Stimulated activated CD8-positive, alpha-beta memory T cell treated with anti-CD3 and anti-CD28 coated beads, Interleukin-2, amount 100 ng/mL, for 1 hour (primary cell): ENCODE measurements at places on chromosomes 3 and 15.

GRCh38 chr15:25891081-25891480 is 28.0 kb upstream of the ATP10A start:
- DNase-seq = no peak

DNA sequence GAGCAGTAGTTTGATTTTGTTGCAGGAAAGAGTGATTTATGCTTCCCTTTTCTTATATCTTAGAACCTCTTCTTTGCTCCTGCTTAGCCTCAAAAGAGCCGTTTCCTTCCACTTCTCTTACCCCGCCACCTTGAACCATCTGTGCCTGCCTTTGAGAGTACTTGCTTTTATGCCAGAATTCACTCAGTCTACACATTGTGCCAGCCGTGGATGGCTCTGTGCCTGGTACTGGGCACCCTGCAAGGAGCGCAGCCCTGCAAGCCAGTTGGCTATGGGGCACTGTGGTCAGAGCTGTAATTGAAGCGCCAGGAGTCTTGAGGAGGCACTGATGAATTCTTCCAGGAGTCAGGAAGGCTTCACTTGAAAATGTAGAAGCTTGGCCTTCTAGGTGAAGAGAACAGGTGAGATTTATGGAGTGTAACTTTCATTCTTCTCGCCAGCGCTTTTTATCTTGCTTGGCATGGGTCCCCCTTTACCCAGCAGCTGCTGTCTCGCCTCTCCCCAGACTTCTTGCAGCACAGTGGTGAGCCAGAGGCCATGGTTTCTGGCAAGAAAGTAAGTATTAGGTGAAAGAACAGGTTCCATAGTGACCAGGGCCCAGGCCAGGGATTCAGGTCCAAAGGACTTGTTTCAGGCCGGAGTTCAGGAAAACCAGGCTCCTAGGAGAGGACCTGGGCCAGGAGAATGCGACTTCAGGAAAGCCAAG is 4.9 kb downstream of the TMED3 start:
- no peak for DNase-seq

DNA sequence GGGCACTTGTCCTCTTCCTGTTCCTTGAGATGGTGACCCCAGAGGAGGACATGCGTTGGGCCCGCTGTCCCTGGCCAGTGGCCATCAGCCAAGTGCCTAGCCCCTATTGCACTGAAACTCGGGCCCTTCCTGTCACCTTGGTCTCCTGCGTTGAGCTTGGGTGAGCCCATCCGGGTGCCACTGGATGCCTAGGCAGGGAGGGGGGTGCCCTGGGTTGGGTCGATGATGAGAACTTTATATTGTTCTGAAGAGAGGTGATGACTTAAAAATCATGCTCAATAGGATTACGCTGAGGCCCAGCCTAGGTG is 221.8 kb downstream of the SNRPN start:
- DNase-seq = no peak

DNA sequence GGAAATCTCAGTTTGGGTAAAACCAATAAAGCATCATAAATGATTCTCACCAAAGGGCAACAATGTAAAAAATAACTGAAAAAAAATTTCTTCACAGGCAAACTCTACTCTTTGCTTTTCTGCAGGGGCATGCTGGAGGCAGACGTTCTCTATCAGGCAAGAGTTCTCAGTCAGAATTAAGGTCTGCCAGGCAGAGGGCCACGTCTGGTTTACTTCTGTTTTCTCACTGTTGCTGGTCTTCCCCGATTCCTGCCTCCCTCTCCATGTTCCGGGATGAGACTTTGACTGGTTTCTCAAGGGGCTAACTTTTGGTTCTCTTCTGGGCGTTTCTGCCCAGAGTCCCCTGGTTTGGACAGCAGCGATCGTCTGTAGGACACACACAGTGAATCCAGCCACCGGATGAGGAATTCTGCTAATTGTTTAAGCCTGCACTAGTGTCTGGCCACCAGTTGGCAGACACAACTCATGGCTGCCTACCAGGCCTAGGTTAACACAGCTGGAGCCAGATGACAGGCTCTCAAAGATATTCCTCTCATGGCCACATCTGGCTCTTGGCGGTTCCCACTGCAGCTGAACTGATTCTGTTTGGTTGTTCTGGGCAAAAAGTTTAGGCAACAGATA is 273.1 kb downstream of the FOXP1 start:
- no peak for DNase-seq

DNA sequence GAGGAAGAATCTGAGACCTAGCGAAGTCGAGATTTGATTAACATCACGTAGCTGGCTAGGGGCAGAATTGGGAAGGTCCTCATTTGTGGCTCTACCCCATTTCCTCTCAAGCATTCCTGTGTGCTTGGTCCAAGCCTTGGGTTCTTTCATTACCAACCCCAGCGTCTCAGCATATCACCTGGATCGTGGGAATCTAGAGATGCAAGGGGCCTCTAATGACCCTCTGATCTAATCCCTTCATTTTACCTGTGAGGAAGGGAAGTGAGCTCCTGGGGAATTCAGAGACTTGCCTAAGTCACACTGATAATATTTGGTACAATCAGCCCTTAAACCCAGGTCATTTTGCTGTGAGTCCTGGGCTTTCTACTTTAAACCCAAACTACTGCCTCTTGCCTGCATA is 2.0 kb downstream of the GPR87 start:
- no peak for DNase-seq

DNA sequence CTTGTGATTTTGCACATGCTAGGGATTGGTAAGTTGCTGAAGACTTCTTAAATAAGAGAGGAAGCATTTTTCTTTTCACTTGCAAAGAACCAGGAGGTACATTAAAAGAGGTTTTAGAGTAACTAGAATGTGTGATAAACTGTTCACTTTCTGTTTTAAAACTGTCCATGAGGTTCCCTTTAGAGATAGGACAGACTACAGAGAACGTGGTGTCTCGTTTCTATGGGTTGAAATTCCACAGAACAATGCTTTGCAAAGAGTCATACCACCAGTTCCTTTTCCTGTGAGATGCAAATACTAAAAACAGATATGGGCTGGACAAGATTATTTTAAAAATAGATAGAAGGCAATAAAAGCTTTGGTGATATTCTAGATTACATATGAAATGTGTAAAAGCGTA is 372.8 kb downstream of the TIGIT start:
- DNase-seq = no peak

DNA sequence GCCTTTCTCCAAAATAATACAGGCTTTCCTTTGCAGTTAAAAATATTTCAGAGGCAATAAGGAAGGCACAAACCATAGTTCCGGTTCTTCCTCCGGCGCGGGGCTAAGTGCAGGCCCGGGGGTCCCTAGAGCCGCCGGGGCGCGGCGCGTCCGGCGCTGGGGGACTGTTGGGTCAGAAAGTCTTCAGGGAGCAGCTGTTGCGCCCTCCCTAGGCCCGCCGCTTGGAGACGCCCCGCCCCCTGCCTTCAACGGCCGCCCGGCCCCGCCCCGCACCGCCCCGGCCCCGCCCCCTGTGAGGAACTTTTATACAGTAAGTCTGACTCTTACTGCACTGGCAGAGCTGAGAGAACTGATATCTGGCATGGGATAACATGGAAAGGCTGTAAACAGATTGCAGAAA is 283.1 kb upstream of the ARL6 start:
- no peak for DNase-seq

- DNase-seq = no peak
Measured at GRCh38 chr15:86653344-86654197, 573.9 kb downstream of the AGBL1 start.

GRCh38 chr3:38401246-38401962 is 52.3 kb upstream of the ACVR2B start:
- no peak for DNase-seq

DNA sequence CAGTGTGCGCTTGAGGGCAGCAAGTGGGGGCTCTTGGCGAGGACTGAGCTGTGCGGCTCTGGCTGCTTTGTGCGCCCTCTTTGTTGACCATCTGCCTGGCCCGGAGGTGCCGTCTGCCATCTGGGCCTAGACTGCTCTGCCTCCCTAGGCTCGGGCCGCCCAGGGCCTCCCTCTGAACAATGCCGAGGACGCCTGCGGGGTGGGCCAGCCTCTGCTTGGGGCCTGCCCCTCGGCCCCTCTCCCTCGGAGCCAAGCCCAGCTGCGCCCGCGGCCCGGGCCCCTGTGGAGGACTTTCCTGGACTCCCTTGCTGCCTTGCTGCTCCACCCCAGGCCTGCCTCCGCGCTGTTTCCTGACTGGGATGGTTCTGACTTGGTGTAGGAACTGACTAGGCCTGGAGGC is 31.9 kb upstream of the SPSB4 start:
- DNase-seq = no peak

DNA sequence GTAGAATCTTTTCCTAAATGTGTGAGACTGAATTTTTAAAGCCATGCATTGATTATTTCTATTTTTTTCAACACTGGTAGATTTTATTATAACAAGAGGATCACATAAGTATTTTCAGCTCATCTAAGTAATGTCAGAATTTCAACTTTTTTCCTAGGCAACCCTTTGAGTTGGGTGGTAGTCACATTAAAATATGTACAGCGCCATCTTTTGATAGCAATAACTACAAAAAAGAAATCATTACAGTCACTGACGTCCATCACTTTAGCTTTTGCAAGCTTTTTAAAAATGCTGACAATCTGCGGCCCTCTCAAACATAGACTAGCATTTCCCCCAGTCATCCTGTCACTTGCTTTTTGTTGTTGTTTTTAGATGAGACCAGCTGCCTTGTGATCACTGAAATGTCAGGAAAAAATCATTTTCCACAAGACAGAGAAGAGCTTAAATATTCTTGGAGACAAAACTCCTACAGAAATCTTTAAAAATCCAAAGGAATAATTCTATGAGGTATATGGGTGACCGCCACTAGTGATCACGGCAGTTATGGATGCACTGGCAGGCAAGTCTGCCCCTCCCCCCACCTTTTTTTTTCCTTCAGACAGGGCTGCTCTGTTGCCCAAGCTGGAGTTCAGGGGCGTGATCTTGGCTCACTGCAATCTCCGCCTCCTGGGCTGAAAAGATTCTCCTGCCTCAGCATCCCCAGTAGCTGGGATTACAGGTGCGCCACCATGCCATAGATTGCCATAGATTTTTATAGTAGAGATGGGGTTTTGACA is 384.0 kb upstream of the KCNMB2 start:
- no peak for DNase-seq

- no peak for DNase-seq
Measured at GRCh38 chr3:121735047-121735696, 14.4 kb downstream of the GOLGB1 start.

GRCh38 chr15:49044766-49045606 is 1.3 kb downstream of the SECISBP2L start:
- no peak for DNase-seq

- DNase-seq = no peak
Measured at GRCh38 chr15:53472883-53473282, 286.6 kb downstream of the WDR72 start.

GRCh38 chr3:71488391-71488809 is 95.1 kb downstream of the FOXP1 start:
- DNase-seq = no peak

- no peak for DNase-seq
Measured at GRCh38 chr15:89346516-89347231, 12.1 kb upstream of the POLG start.

DNA sequence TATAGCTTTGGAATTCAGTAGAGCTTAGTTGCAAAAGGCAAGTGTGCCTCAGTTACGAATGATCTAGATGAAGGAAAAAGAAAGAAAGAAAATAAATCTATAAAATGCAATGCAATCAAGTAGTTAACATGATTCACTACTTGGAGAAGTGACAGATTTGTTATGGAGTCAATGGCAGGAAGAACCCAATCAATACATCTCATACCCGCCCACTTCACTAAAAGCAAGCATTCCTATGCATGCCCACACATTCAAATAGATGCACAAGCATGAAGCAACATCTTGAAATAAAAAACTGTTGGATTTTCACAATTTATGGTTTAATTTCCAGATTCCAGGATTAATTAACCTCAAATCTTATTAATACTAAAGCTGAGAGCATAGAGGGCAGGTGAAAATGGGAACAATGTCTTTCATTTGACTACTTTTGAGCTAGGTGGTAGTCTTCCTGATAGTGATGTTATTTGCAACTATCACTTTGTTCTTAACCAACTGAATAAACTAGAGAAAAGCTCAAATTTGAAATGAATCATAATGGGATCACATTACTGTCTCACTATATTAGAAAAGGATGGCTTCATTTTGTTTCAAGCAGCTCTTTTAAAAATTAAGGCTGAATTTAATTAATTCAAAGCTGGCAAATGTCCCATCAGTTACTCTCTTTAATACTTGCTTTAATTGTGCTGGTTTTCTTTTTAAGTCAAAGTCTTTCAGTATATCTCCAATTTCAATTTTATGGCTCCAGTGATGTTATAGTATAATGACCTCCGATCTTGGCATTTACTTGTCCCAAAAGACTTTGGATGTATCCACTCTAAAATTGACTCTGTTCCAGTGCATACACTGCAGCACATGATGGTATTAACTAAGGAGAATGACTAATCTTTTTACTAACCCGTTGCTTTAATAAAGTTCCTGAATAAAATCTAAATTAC is 46.7 kb upstream of the CCDC50 start:
- no peak for DNase-seq

GRCh38 chr3:16884084-16884747 is 539 bp upstream of the PLCL2 start:
- peak; percentile 46 for DNase-seq

DNA sequence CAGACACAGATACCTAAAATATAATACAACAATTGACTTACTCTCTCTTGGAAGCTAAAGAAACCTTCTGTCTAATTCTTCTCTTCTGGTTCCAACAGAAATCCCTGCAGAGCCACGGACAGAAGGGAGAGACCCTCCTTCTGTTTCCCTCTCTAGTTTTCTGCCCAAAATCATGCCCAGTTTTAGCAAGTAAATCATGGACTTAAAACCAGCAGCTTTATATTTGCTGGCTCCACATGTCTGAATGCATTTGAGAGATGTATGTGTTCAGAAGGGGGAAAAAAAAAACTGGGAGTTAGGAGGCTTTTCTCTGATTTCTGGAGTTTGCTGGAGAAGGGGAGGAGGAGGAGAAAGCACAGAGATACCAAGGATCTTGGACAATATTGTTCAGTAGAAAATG is 147.1 kb downstream of the LSAMP start:
- no peak for DNase-seq

DNA sequence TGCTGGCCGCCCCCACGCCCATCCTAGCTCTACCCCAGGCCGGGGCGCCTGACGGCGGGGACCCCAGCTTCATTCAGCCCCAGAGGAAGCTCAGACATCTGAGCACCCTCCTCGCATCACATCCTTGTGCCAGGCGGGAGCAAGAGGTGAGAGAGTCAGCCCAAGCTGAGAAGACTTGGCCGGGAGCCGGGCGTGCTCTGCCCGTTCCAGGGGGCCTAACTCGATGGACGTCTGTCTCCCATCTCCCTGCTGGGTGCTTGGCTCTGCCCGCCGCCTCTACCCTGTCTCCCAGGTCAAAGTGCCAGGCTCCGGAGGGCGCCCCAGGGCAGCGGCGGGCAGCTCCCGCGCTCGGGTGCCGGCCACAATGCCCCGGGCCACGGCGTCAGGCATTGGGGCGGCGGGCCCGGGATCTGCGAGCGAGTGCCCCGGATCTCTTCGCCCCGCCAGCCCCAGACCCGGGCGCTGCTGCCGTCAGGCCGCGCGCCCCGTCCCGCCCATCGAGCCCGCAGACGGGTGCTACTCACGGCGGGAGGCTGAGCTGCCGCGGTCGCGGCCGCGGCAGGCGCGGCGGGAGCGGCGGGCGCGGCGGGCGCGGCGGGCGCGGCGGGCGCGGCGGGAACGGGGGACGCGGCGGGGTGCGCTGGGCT is 388 bp downstream of the DAPK2 start:
- DNase-seq = no peak
